ENCODE measurements at places on chromosomes 2 and 18.
A peak's percentile ranks its signal among the peaks of the same experiment; 100 is the strongest.

GRCh38 chr18:57733861-57734260 lies 69.3 kb downstream of the ATP8B1 start:
- no peak for DNase-seq

GRCh38 chr2:211468877-211469663 lies 912.7 kb downstream of the CPS1 start:
- no peak for DNase-seq

DNA sequence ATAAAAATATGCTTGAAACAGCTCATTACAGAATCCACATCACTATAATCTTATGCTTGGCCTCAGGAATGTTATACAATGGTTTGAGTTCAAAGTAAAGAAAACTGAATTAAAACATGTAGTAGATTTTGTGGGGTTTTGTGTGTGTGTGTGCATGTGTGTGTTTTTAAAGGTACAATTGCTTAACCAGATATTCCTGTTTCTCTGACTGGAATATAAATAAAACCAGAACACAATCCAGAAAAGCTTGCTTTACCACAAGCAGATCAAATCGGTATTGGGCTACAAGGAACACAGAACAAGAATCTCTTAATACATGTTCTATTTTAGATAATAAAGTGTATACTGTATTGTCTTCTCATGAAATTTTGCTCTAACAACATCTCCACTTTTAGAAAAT lies 110.0 kb downstream of the TMEM247 start:
- DNase-seq, result no peak

- no peak for DNase-seq
Observed at GRCh38 chr2:22124003-22124402, 1000.2 kb downstream of the TDRD15 start.

- peak; percentile 52 for DNase-seq
Observed at GRCh38 chr2:113136828-113137775, 9.7 kb downstream of the IL1RN start.

- no peak for DNase-seq
Observed at GRCh38 chr18:54239601-54240000, 15.1 kb upstream of the MBD2 start.

DNA sequence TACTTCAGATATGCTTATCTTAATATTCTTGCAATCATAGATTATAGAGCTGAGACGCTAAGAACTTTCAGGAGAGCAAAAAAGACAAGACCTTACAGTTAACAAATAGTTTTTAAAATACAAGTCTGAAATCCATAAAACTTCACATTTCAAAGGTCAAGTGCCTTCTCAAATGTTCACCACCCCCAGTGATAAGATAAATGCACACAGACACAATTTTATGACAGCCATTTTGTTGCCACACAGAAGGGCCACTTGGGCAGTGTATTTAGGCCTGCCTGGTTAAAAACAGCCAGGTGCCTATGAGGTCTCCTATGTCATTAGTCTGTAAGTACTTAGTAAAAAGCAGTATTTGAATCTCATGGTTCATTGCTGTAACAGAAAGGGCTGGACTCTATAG lies 8.1 kb upstream of the PSTPIP2 start:
- no peak for DNase-seq

DNA sequence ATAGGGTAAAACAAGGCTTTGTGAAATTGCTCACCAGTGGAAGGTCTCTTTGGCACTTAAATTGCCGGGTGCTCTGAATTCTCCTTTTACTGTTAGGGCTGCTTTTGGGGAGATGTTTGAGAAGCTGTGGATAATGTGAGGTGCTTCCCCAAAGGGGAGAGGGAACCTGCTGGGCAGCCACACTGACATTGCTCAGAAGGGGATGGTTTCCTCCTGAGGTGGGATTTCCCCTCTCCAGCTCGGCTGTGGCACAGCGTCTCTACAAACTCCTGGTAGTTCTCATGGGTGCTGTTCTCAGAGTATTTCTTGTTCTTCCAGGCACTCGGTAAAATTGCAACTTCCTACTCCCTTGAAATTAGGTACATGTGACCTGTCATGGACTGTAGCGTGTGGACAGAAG lies 124.2 kb downstream of the LPIN1 start:
- no peak for DNase-seq

GRCh38 chr2:65311049-65311448 lies 83.4 kb downstream of the ACTR2 start:
- DNase-seq, result no peak

- DNase-seq, result no peak
Observed at GRCh38 chr2:200275295-200276013, 31.0 kb upstream of the SPATS2L start.

DNA sequence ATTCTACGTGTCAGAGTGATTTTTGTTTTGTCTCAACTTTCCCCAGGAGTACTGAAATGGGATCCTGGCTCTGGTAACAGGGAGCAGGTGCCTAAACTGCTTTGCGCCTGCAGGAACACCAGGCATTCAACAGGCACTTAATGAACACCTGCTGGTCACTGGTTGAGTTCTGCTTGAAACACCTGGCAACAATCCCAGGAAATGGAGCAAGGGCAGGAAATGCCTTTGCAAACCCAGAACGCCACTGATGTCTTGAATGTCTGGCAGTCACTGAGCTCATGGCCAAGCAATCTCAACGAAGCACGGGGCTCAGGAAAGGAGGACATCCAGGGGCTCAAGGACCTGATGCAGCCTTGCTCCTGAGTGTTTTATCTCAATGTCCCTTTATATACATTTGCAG lies 360.0 kb upstream of the RAB6C start:
- no peak for DNase-seq

DNA sequence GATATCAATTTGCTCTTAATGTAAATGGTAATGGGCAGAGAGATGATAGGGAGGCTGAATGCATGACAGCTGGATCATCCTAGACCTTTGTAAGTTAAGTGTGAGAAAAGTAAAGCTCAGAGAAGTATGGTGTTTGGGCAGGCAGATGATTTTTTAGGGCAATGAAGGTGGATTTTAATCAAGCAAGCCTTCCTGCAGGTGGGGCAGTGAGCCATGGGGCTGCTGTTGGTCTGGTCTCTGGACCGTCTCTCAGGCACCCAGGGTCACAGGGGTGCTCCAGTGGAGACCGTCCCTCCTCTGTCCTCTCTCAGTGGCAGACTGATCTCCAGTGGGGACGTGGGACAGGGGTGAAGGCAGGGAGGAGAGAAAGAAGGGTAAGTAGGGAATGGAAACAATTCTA lies 69.8 kb upstream of the STK17B start:
- no peak for DNase-seq

DNA sequence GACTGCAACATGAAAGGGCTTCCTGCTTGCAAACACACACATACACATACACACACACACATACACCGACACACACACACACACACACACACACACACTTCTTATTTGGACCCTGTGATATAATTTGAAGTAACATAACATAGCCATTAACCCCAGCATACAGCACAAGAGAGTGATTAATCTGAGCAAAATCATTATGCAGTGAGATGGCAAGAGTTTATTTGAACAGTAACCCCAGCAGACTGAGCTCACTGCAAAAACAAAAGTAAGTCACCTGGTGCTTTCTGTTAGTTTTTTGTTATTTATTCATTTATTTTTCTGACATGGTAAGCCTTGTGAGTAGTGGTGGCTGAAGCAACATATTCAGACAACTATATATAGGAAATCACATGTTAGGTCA lies 93.7 kb downstream of the NOL4 start:
- DNase-seq, result no peak

- DNase-seq, result no peak
Observed at GRCh38 chr2:148305476-148305875, 284.6 kb downstream of the MBD5 start.

DNA sequence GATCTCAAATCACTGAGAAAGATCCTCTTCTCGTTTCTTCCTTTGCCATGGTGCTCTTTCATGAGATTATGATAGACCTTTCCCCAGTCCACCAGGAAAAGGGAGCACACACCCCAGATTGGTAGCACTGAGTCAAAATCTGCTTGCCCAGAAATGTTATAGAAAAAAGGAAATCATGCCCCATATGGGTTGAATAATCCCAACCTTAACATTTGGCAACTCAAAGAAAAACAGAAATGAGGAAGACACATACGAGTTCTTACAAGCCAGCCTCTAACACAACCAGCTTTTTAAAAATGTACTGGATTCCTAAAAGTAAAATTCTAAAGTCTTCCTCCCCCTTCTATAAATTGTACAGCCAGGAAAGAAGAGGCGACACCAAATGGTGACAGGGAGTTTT lies 103.0 kb downstream of the ANKRD44 start:
- no peak for DNase-seq

DNA sequence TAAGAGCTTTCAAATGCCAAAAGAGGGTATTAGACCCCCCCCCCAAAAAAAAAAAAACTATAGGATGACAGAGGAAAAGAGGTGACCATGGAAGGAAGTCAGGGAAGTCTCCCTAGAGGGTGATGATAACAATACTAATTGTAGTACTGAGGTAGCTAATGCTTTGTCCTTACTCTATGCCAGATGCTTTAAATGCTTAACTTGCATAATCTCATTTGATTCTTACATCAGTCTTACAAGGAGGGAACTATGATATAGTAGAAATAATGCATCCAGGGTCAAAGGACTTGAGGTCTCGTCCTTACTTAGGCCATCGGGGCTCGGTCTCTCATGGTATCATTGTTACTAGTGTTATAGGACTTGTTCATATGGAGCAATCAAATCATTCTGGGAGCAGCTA lies 9.1 kb downstream of the IDH1 start:
- no peak for DNase-seq

- DNase-seq, result no peak
Observed at GRCh38 chr2:71547616-71548285, 94.4 kb downstream of the DYSF start.

- DNase-seq, result peak; percentile 25
Observed at GRCh38 chr2:113977660-113978523, 88.0 kb downstream of the ACTR3 start.

DNA sequence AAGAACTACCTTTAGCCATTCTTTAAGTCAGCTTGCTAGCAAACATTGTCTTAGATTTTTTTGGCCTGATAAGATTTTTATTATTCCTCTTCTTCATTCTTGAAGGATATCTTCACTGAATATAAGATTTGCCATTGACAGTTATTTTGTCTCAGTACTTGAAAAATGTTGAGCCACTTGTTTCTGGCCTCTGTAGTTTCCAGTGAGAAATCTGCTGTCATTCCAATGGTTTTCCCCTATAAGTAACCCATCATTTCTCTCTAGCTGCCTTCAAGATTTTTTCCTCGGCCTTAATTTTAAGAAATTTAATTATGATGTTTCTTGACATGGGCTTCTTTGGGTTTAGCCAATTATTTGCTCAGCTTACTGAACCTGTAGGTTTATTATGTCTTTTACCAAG lies 32.6 kb downstream of the ACOXL start:
- DNase-seq, result no peak

- no peak for DNase-seq
Observed at GRCh38 chr2:62941413-62941812, 109.2 kb upstream of the OTX1 start.

DNA sequence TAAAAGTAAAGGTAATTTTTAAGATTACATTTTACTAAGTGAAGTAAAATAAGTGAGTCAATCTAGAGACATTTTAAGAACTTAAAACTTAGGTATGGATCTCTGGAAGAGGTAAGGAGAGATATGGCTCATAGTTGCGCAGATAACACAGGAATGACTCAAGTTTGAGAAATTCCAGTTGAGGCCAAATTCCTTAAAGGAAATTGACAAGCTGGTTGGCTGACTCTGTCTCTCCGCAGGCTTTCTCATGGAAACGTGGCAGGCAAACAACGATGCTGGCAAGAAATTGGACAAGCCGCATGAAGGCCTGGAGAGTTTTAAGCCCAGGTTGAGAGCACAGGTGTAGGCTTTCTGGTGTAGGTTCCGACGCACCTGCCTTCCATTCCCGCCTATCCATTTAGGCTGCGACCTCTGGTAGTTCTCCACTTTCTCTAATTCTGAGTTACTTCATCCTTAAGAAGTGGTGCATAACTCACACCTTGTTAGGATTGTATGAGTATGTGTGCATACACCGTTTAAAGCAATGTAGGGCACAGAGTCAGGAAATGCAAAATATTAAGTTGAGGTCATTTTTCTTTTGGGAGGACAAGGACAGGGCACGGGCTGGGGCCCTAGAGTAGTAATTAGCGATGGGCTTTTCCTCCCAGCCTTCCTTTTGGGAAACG lies 589 bp upstream of the DAW1 start:
- DNase-seq, result no peak

DNA sequence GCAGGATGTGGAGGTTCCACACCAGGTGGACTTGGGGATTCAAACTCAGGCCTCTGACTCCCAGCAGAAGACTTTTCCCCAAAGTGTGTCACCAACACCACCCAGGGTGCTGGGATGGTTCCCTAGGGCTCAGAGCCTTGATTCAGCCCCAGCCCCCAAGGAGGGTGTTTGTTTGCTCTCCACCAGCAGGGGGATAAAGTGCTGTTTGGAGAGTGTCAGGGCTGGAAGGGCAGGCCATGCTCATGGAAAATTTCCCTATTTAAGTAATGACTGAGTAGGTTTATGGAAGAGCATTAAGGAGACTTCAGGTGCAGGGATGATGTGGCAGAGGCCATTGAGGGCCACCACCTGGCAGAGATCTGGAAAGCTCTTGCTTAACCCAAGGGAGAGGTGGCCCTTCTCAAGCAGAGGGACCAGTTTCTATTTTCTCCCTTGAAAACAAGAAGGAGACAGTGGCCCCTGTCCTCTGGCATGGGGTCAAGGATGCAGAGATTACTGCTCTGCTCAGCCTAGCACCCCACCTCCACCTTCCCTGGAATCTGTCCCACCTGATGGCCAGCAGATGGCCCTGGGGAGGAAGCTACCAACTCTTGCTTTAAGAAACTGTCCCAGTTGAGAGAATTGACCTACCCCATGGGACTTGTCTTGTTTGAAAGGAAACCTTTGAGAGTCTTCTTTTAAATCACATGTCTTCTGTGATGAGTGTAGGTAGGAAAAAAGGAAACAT lies 122.1 kb downstream of the ACOXL start:
- DNase-seq, result no peak

- DNase-seq, result no peak
Observed at GRCh38 chr2:102166189-102166845, 20.5 kb upstream of the IL1RL2 start.

DNA sequence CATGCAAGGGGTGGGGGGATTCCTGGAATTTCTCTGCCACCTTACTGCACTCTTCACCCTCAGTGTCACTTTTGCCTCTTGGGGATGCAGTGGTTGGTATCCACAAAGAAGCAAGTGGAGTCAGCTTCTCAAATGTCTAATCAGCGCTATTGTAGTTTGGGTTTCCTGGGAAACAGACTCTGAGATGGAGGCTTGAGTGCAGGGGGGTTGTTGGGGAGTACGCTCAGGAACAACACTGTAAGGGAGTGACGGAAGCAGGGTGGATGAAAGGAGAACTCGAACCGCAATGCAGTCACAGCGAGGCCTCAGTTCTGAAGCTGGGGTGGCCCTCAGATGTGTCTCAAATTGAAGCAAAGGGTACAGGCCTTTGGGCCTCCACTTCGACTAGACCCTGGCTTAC lies 73.6 kb upstream of the EPC2 start:
- no peak for DNase-seq

DNA sequence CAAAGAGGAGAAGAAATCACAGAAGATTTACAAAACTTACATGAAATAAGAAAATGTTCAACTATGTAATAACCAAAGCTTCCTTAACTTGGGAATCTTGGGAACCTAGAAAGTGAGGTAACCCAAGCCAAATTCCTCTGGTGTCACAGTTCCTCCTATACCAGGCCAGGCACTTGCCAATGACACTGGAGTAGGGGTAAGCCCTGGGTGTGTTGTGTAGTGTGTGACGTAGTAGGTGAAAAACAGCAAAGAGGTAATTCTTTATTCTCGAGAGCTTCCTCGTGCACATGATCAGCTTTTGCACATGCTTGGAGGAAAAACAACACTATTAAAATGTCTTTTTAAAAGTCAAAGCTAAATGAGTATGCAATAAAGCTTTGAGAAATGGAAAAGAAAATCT lies 118.0 kb downstream of the METTL8 start:
- DNase-seq, result no peak

- no peak for DNase-seq
Observed at GRCh38 chr2:180983468-180984242, 3.2 kb downstream of the UBE2E3 start.

Measured in activated T-cell treated with anti-CD3 and anti-CD28 coated beads, Interleukin-2, amount 50 U/mL, for 48 hours (primary cell).